ENCODE measurements at places on chromosomes 13 and 19.

GRCh38 chr13:37409756-37410155 is 188.8 kb downstream of the POSTN start:
- DNase-seq = no peak

- DNase-seq = no peak
Measured at GRCh38 chr13:107976628-107977027, 238.7 kb downstream of the LIG4 start.

DNA sequence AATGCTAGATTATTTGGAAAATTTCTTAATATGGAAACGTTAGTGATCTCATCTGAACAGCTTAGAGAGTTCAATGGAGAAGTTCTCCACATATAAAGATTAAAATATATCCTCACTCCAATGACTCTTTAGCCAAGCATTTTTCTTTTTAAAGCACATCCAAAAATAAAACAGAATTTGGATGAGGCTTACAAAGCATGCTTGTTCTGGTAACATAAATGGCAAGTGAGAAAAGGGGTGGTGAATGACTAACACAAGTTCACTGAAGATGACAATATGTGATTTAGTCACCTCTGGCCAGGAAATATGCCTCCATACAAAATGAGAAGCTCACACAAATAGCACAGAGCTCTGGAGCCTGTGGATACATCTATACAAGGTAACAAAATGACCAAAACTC is 253.0 kb downstream of the PCDH20 start:
- no peak for DNase-seq

GRCh38 chr13:50686551-50686950 is 156.9 kb downstream of the DLEU7 start:
- DNase-seq = no peak

DNA sequence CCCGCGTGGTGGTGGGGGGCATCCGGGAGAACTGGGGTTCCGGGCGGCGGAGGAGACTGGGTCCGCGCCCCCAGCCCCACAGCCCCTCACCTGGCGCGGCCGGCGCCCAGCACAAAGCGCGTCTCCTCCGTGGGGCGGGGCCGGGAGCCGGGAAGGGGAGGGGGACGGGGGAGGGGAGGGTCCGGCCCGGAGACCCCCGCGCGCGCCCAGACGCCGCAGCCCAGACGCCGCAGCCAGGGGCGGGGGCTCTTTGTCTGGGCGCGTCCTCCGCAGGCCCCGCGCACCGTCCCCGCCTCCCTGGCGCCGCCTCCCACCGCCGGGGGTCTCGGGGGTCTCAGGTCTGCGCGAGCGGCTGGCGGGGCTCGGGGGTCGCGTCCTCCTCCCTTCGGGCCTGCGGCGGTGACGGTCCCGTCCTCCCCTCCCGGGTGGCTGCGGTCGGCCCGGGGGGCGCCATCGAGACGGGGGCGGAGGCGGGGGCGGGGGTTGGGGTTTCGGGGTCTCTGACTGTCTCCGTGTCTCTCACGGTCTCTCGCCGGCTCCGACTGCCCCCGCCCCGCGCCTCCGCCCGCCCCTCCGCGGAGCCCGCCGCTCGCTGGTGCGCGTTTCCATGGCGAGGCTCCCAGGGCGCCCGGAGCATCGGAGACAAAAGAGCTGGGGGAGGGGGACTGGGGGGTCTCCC is at the start of gene PLPPR3:
TSS of gene PLPPR3 (minus strand) at position 131 of the 679 bp plus-strand sequence. CDS start 396 bp downstream, outside the sequence.
- DNase-seq = no peak

- DNase-seq = no peak
Measured at GRCh38 chr19:32673573-32673972, 1.4 kb downstream of the ANKRD27 start.

DNA sequence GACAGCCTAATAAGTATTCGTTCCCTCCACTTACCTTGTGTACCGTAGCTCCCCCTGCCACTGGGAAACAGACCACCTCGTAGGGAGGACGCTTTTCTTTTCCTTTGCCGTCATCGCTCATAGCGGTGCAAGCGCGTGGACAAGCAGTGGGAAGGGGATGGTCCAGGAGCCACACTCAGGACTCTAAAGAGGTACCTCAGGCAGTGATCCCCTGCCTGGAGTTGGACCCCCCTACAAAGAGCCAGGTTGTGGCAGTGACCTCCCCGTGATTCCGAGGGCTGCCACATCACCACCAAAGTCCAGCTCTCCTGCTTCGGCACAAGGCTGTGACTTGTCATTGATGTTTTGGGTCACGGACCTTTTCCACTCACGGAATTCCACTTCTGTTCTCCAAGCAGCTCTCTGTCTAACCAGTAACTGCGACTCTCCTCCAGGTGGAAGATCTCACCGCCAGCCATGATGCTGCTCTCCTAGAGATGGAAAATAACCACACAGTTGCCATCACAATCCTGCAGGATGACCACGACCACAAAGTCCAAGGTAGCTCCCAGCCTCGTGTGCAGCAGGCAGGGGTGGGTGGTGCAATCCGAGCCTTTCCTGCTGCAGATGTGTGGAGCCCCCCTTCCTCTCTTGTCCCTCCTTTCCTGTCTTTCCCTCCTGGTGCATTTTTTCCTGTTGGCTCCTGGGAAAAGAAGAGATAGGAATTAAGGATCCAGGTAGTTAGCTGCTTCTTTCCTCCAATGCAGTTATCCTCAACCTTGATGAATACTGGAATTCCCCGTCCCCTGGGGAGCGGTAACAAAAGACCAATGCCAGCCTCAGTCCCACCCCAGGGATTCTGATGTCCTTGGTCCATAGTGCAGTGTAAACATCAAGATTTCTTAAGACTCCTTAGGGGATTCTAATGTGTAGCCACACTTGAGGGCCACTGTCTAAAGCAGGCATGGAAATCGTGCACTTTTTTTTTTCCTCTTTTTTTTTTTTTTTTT is 107.7 kb downstream of the SLC7A1 start:
- no peak for DNase-seq

DNA sequence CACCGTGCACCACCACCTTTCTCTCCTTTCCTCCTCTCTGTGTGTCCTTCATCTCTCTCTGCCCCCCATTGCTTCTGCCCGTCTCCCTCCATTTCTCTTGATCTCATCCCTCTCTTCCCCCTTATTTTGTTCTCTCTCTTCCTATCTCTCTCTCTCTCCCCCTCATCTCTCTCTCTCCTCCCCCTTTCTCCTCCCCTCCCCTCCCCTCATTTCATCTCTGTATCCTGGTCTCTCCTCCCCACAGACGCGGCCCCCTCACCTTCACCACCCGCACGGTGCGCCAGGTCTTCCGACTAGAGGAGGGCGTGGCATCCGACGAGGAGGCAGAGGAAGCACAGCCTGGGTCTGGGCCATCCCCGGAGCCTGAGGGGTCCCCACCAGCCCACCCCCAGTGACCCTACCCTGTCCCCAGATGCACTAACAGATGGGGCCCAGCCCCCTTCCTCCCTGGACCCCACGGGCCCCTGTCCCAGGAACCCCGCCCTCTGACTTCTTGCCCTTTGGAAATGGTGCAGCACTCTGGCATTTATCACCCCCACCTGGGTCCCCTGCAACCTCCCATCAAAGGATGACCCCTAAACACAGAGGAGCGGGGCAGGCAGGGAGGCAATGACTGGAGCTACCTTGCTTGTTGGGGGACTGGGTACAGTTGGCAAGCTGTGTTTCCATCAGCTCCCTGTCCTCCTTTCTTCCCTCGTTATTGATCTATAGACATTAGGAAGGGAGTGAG is 19.6 kb downstream of the KCNC3 start:
- DNase-seq = no peak

DNA sequence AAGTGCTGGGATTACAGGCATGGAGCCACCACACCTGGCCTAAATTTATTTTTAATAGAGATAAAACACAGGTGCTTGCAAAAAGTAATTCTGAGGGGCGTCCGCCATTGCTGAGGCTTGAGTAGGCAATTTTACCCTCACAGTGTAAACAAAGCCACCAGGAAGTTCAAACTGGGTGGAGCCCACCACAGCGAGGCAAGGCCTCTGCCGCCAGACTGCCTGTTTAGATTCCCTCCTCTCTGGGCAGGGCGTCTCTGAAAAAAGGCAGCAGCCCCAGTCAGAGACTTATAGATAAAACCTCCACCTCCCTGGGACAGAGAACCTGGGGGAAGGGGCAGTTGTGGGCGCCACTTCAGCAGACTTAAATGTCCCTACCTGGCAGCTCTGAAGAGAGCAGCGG is 50.7 kb downstream of the B3GLCT start:
- no peak for DNase-seq

GRCh38 chr19:41689993-41690800 is 2.1 kb upstream of the CEACAM7 start:
- DNase-seq = no peak

DNA sequence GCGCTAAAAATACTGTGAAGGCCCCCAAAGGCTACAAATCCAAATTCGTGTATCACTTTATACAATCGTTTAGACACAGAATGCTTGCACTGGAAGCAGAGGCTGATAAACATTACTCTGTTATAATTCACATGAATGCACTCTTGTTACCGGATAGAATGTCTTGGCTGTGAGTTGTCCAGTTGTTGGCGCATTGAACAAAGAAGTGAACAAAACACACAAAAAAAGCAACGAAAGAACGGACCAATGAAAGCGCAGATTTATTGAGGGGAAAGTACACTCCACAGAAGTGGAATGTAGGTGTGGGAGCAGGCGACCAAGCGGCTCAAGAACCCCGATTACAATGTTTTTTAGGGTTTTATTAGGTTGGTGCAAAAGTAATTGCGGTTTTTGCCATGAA is 529 bp upstream of the ZNF418 start:
- DNase-seq = no peak

DNA sequence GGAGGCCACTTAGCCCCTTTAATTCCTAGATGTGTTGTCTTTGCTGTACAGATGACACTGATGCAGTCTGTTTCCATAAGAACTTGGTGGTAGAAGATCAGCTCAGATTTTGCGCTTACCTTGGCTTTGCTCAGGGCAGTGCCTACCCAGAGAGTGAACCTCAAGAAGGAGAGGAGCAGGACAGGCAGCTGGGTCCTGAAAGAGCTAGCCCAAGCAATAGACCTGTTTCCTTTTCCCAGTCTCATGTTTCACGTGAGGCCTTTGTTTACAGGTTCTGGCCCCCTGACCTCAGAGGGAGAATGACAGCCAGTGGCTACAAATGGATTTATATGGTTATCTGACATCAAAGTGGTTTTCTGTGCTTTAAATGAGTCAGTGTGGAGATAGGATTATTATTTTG is 40.1 kb downstream of the METTL21C start:
- no peak for DNase-seq

DNA sequence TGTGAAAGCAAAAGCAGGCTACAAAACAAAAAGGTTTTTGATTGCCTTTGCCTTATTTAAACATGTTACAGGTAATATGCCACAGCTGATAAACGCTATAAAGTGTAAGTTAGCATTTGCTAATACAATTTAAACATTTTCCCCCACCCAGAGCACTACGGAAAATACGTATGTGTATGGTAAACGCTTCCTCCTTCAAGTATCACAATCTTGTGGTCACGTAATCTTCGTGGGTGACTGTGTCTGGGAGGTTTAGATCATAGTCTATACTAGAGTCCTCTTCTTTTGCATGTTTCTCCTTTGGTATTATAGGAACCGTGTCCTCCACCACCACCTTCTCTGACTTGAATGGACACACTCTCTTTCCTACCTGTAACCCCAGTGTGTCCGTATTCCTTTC is 38.1 kb upstream of the POSTN start:
- no peak for DNase-seq

GRCh38 chr19:51750400-51751094 is 1.1 kb downstream of the FPR1 start:
- no peak for DNase-seq

DNA sequence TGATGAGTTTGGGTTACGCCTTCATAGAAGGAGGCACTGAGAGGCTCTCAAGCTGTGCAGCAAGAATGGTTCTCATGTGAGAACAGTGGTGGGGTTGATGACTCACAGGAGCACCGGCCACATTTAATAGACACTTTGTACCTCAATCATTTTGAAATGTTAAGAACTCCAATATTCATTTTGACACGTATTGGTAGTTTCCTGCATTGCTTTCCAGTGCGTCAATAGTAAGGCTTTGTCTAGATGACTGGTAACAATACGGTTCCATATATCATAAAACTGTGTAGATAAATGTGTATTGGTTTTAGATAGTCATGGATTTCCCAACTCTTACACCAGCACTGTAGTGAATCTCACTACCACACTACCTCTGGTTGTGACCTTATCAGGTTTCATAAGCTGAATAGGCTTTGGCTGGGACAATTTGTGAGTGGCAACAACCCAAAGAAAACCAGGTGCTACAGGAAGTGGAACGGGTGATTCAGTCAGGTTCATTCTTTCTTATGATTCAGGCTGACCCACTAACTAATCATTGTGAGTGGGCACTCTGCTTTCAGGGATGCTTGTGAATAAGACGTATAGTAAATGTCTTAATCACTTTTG is 362.6 kb downstream of the KLF5 start:
- DNase-seq = peak; percentile 71

DNA sequence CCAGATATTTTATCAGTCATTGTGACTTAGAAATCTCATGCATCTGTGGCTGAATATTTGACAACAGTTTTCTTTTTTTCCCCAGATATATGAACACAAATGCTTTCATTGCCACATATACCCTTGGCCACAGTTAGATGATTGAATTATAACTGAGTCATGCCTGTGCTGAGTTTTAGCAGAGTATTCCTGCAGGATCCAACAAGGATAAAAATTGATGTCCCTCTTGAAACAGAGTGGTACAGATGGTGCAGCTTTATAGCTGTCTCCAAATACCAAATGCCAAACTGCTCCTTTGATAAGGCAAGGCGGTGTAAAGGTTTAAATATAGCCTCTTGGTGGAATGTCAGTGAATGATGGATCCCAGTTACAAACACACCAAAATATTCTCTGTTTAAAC is 428.5 kb downstream of the GPC6 start:
- DNase-seq = no peak

GRCh38 chr19:19485161-19485997 is 30.0 kb downstream of the TSSK6 start:
- DNase-seq = no peak

- no peak for DNase-seq
Measured at GRCh38 chr13:49497272-49497671, 1.5 kb downstream of the PHF11 start.

DNA sequence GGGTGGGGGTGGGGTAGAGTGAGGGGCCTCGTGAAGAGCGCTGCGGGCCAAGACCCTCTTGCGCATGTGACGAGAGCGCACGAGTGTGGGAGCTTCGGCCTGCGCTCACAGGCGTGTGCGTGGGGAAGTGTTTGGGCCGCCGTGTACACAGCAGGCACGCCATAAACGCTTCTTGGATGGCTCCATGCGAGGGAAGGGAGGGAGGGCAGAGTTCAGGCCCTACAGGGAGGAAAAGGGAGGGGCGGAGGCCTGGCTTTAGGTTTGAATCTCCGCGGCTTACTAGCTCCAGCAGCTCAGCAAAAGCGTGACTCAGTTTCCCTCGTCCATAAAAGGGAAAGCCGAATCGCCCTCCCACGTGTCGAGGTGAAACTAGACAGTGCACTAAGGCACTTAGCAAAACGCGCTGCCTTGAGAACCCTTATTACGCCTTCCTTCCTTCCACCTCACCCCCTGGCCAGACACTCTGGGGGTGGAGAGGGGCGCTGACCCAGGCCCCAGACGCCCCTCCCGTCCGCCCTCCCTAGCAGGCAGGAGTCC is 12.5 kb downstream of the GADD45B start:
- DNase-seq = no peak

DNA sequence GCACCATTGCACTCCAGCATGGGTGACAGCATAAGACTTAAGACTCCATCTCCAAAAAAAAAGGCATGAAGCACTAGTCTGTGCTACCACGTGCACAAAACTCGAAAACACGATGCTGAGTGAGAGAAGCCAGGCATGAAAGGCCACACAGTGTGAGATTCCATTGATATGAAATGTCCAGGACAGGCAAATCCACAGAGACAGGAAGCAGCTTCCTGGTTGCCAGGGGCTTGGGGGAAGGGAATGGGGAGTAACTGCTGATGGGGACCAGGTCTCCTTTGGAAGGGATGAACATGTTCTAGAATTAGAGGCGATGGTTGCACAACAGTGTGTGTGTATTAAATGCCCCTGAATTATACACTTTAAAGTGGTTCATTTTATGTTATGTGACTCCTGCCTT is 15.9 kb upstream of the JUND start:
- DNase-seq = no peak
